ENCODE measurements at places on chromosomes 4 and X.

- DNase-seq: no peak
Observed at GRCh38 chrX:13257223-13258051, 62.4 kb downstream of the ATXN3L start.

DNA sequence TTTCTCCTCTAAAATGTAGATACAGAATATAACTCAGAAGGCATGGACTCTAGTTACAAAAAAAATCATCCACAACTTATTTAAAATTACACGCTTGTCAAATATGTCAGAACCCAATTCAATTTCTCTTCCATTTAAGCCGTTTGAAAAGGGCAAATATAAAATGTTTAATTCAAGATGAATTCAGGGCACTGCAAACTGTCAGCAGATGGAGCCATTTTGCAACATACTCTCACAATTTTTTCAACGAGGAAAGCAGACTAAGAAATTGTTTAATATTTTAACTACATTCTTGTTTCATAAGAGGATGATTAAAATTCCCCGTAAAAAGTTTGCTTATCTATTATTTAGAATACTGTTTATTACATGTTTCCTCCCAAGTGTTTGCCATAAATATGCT lies 321.3 kb upstream of the CPXCR1 start:
- DNase-seq: no peak

- DNase-seq: no peak
Observed at GRCh38 chr4:183409934-183410333, 34.5 kb upstream of the CDKN2AIP start.

- DNase-seq: no peak
Observed at GRCh38 chr4:14906805-14907204, 95.5 kb upstream of the CPEB2 start.

- DNase-seq: no peak
Observed at GRCh38 chr4:130359542-130359941, 1263.6 kb downstream of the C4orf33 start.

- peak; percentile 81 for DNase-seq
Observed at GRCh38 chr4:25928379-25929297, 14.6 kb downstream of the SMIM20 start.

GRCh38 chr4:149280806-149281205 lies 534.8 kb downstream of the IQCM start:
- no peak for DNase-seq

DNA sequence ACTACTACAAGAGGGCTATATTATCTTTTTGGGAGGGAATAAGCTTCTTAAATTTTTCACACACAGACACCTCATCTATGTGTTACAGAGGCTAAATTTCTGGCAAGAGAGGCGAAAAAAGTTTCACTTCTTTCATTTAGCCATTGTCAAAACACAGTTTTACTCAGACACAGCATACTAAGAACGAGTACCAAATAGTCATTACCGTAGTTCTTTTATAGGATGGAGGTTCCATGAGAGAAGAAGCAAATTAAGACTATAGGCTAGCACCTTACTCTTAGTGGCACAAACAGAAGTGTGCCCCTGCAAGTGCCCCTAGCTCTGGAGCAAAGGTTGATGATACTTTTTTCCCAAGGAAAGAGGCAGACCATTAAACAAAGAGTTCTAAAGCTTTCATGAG lies 26.2 kb downstream of the UGT2B7 start:
- DNase-seq: no peak

- DNase-seq: no peak
Observed at GRCh38 chrX:154381271-154381670, 2.2 kb downstream of the EMD start.

DNA sequence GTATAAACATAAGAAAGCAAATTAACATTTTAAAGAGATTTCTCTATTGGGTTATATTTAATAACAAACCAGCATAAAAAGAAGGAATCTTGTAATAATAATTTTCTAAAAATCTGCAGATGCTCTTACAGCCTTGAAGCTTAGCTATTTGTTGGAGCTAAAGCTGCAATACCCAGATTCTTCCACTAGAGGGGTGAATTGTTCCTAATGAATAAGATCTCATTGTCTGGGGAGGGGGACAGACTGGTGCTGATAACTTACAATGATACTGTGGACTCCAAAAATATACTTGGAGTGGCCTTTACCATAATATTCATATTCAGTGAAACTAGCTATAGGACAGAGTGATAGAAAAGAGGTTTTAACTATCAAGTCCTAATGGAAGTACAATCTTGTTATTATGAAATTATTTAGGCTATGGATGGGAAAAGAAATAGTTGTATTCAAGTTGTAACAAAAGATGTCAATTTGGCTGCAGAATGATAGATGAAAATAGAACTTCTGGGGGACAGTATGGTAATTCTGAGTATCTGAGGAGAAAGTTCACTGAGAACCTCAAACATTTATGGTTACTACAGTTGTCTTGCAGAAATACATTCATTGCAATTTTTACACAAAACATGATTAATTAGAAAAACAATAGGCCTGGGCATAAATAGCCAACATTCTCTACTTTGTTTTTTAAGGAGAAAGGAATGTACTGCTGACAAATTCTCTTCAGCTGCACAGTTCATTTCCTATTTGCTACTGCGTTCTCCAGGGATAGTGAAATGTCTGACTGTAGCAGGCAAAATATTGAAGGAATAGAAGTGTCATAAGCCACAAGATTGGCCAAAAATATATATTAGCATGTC lies 443.3 kb downstream of the GBA3 start:
- DNase-seq: peak; percentile 6

DNA sequence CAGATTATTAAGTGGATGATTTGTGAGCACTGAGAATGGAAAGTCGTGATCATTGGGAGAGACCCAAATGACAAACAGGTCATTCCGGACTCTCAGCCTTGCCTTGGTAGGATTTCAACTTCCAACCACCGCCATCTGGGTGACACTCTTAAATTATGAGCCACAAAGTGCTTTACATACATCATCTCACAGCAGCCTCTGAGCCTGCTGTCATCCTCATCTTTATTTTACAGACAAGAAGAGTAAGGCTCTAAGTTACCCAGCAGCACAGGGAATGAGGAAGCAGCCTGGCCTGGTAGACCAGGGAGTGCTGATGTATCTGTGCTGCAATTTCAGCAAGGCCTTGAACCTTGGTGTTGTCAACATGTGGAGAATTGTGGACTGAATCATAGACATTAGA lies 105.8 kb upstream of the TRIM2 start:
- DNase-seq: no peak

- no peak for DNase-seq
Observed at GRCh38 chr4:86185659-86186058, 174.2 kb downstream of the MAPK10 start.

DNA sequence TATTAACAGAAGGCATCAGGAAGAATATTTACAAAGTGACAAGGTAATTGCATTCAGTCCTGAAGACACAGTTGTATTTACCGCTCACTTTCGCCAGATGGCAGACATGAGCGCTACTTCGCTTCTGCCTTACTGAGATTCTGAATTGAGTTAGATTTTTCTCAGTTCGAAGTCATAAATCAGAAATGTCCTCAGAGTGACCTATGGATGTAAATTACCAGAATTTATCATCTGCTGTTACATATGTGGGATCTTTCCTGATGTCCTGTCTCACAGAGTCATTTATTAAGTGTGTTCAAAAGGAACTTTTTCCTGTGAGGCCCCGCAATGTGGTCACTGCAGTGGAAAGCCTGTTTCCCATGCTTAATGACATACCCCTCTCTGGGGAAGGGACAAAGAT lies 97.3 kb upstream of the DCLK2 start:
- peak; percentile 6 for DNase-seq

DNA sequence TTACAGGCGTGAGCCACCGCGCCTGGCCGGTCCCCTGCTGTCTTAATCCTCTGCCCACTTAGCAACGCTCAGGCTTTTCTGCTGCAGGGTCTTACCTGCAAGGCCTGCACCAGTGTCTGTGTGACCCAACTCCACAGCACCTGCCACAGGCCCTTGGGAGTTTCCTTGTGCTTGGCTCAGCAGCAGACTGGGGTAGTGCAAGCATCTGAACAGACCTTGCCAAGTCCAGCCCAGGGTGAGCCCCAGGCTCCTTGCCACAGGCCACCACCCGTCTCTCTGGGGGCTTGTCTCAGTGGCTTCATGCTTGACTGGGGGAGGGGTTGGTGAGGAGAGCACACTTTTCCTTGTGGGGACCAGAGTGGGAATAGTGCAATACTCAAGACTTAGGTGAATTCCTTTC lies 87.0 kb downstream of the FAM193A start:
- DNase-seq: no peak

GRCh38 chr4:115648786-115649185 lies 535.4 kb upstream of the NDST4 start:
- DNase-seq: no peak

DNA sequence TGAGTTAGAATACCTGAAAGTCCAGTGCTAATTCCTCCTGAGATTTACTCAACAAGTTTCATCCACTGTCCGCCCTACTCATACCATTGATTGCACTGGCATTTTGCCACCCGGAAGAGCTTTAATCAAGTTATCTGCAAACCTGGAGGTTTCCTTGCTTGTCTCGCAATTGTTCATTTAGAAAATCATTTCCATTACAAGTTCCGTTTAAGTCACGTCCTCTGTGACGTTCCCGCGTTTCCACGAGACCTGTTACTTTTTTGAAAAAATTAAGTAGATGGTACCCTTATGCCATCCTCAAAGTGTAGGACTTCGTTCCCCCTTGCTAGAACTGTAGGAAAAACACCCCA lies 761 bp upstream of the FRYL start:
- DNase-seq: peak; percentile 24

GRCh38 chrX:155997436-155997835 lies at the start of gene IL9R:
Gene IL9R, plus strand, starts transcription at chrX:155997696. Its CDS starts 64 bp downstream, at chrX:155997760.
- no peak for DNase-seq
